Stimulated activated CD4-positive, alpha-beta T cell treated with anti-CD3 and anti-CD28 coated beads, Interleukin-15, amount 100 ng/mL, for 1 hour (primary cell): ENCODE measurements at places on chromosomes 12 and 14.

- no peak for DNase-seq
Observed at GRCh38 chr12:43585676-43586075, 33.7 kb upstream of the ADAMTS20 start.

- DNase-seq, result no peak
Observed at GRCh38 chr12:47881826-47882427, 22.9 kb downstream of the VDR start.

DNA sequence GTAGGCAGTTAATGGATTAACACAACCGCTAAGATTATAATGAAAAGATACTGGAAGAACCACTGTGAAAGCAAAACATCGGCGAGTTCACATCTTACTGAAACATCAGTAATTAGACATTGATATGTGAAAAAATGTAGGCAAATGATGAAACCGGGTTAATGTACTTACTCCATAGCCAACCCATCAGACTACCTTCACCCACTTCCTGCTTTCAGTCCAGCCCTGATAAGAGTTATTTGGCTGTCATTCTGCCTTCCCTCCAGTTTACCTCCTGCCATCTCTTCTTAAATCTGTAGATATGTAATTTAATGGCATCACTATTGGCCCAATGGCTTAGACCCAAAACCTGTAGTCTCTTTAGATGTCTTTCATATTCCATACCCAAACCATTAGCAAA is 46.0 kb upstream of the LGR5 start:
- DNase-seq, result no peak

DNA sequence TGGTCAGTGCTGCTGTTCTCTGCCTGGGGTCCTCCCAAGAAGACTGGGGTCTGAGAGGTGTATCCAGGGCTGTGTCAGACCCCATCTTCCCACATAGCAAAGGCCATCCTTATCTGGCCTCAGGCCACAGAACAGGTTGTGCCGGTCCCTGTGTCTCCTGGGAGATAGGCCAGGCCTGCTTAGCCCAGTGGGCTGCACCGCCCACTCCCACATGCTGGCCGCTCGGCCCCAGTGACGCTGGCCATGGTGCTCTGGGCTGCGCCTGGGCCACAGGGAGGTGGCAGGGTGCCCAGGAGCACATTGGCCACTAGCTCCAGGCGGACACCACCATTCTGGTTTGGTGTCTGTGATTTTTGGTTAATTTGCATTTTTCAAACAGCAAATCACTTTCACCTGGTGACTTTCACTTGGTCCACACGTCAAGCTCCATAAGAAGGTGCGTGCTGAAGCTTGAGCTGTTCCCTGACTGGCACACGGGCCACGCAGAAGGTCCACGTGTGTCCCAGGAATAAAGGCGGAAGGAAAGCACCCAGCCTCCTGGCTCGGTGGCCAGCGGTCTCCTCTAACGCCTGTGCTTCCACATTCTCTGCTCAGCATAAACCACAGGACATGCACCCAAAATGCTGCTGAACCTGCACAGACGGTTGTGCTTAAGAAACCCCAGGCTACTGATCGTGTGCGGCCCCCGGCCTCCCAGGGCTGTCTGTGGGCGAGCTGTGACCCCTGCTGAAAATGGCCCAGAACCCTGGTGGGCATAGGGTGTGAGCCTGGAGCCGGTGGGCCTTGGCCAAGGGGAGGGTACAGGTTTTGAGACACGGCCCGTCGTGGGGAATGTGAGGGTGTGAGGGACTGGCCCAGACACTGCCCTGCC is 4.6 kb downstream of the FBRSL1 start:
- DNase-seq, result no peak

GRCh38 chr12:57865084-57865751 is 18.7 kb upstream of the CTDSP2 start:
- no peak for DNase-seq

DNA sequence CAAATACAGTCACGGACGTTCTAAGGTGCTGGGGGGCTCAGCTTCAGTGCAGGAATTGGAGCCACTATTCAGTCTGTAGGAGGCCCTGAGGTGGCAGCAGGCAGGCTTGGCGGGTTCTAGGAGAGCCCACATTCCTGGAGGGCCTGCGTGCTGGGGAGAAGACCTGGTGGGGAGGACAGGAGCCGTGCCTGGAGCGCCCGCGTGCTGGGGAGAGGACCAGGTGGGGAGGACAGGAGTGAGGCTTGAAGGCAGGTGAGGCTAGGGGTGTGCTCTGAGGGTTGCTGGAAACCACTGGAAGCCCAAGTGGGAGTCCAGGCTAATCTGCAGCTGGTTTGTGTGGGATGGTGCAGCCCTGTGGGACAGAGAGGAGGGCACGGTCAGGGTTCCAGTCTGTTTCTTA is 23.1 kb downstream of the RHOF start:
- no peak for DNase-seq

GRCh38 chr14:59358102-59358501 is 107.1 kb downstream of the GPR135 start:
- no peak for DNase-seq

DNA sequence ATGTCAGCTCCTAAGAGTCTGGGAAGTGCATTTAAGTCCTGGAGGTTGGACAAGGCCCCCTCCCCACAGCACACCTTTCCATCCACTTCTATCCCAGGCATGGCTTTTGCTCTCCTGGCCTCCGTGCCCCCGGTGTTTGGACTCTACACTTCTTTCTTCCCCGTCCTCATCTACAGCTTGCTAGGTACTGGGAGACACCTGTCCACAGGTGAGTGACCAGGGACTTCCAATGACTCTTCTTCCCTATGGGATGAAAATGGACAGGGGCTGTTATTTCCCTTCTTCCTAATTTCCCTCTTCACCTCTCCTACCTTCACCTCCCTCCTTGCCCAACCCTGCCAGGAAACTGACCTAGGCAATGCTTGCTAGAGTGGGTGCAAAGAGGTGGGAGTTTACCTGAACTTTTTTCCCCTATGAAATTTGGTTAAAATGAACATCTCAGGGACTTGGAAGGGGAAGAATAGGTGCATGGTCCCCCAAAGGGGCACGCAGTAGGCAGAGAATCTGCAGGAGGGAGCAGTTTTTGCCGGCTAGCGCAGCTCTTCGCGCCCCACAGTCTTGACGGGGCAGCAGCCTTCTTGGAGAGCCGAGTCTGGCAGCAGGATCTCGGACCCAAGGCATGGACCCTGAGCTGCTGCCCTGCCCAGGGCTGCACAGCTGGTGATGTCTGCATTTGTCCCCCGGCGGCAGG is 9.2 kb downstream of the ARHGEF25 start:
- DNase-seq, result no peak

GRCh38 chr12:59570145-59570544 is 25.7 kb upstream of the SLC16A7 start:
- no peak for DNase-seq

GRCh38 chr14:105742531-105742848 is 216.1 kb downstream of the TMEM121 start:
- DNase-seq, result no peak

DNA sequence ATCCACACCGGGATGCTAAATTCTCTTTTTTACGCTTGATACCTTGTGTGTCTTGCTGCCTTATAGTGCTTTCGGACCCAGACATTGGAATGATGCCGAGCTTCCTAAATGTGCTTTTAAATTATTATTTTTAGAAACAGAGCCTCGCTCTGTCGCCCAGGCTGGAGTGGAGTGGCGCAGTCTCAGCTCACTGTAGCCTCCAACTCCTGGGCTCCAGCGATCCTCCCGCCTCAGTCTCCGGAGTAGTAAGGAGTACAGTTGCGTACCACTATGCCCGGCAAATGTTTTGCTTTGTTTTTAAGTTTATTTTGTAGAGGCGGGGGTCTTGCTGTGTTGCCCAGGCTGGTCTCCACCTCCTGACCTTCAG is 489 bp upstream of the EML5 start:
- no peak for DNase-seq

- DNase-seq, result no peak
Observed at GRCh38 chr14:52012635-52013034, 23.3 kb downstream of the RTRAF start.

DNA sequence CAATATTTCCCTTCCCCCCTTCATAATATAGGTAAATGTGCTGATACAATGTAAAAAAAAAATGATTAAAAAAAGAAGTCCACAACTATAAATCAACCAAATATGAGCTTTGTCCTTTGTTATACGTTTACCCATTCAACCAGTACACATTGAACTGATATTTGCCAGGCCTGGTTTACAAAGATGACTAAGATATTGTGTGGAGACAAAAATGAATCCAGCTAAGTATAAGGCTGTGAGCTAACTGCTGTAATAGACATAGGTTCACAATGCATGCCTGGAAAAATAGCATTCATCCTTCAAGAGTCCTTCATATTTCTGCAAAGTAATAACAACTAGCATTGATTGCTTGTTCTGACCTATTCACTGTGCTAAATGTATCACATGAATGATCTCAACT is 6.9 kb downstream of the C12orf56 start:
- DNase-seq, result no peak

- DNase-seq, result no peak
Observed at GRCh38 chr12:116459011-116459875, 99.9 kb upstream of the MAP1LC3B2 start.

GRCh38 chr14:29601616-29602015 is 326.0 kb downstream of the PRKD1 start:
- DNase-seq, result no peak

- no peak for DNase-seq
Observed at GRCh38 chr14:24416932-24417619, 12.4 kb downstream of the CBLN3 start.

DNA sequence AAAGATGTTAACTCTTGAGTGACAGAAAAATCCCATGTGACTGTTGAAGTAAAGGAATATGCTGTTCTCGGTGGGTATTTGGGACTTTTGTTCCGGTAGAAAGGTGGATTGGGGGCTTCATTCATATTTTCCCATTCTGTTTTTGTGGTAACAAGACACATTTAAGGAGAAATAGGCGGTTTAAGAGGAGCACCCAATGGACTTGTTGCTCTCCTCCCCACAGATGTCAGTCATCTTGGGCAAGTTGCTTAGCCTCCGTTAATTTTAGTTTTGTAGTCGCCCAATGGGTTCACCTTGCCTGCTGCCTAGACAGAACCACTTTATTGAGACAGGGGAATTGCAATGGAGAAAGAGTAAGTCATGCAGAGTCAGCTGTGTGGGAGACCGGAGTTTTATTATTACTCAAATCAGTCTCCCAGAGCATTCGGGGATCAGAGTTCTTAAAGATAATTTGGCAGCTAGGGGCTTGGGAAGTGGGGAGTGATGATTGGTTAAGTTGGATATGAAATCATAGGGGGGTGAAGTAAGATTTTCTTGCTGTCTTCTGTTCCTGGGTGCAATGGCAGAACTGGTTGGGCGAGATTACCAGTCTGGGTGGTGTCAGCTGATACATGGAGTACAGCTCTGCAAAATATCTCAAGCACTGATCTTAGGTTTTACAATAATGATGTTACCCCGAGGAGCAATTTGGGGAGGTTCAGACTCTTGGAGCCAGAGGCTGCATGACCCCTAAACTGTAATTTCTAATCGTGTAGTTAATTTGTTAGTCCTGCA is 50.3 kb downstream of the SLC38A1 start:
- DNase-seq, result no peak

GRCh38 chr14:89339579-89339978 is 77.5 kb downstream of the FOXN3 start:
- no peak for DNase-seq

- DNase-seq, result no peak
Observed at GRCh38 chr14:65422088-65422834, 9.7 kb downstream of the FUT8 start.

DNA sequence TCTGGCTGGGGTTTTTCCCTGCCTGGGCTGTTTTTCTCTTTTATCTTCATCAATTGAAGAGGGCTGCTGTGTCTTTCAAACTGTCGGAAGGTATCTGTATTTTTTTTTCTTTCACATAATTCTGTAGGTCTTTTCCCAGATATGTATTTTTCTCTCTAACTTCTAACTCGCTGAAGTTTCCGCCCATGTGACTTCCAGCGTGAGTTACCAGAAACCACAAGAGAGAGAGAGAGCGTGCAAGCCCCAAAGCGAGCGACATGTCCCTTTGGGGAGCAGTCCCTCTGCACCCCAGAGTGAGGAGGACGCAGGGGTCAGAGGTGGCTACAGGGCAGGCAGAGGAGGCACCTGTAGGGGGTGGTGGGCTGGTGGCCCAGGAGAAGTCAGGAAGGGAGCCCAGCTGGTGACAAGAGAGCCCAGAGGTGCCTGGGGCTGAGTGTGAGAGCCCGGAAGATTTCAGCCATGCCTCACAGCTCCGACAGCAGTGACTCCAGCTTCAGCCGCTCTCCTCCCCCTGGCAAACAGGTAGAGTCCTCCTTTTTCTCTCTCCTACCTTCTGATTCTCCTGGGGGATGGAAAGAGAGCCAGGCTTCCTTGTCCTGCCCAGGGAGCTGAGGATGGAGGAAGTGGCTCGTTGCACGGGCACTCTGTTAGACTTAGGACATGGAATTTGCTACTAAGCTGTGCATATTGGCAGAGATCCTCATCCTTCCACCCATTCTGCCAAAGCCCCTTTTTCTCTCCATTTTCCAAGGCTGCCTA is at the start of gene BATF:
TSS of gene BATF (plus strand) at position 246 of the 759 bp plus-strand sequence. CDS start at position 460, 214 bp downstream.
- DNase-seq, result peak; percentile 48

- DNase-seq, result no peak
Observed at GRCh38 chr12:70535896-70536374, 101.3 kb downstream of the PTPRB start.

DNA sequence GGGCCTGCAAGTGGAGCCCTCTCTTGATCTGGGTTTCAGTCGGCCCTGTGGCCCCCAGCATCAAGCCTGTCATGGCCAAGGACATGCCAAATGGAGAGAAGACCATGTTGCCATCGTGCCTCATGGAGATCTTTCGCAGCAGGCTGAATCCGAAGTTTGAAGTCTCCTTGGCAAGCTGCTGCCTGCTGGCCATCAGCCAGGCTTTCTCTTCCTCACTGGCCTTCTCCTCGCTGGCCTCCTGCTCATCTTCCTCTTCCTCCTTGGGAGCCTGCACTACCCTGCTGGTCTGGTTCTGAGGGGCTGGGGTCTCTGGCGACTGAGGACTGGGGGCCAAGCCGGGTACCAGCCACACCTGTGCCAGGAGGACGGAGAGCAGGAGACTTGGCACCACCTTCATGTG is 2.9 kb downstream of the SERPINA10 start:
- DNase-seq, result no peak
